ENCODE measurements at places on chromosomes 12 and 14.

- peak; percentile 75 for DNase-seq
Observed at GRCh38 chr14:65412856-65413738, 567 bp downstream of the FUT8 start.

- DNase-seq = no peak
Observed at GRCh38 chr14:98297567-98297966, 974.4 kb downstream of the BCL11B start.

- DNase-seq = peak; percentile 42
Observed at GRCh38 chr12:2291182-2291832, 238.5 kb downstream of the CACNA1C start.

DNA sequence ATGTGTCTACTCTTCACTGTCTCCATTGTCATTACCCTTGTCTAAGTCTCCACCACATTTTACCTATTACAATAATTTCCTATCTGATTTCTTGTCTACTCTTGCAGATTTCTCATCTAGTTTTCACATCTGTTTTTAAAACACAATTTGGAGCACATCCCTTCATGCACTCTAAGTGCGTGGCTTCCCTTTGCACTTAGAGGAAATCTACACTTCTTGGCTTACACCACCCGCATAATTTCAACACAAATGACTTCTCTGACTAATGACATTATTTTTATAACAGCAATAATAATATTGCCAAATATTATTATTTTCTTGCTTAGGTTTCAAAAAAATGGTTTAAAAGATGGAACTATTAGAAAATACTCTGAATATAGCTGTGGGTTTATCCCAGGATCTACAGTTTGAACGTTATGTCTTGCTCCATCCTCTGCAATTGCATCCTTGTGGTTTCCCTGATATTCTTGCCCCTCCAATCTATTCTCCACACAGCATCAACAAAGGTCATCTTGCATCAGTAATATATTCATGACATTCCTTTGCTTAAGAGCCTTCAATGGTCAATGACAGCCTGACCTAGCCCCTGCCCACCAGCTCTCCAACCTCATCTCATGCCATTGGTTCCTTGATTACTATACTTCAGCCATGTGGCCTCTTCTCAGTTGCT lies 153.7 kb downstream of the SLC25A21 start:
- DNase-seq = no peak

DNA sequence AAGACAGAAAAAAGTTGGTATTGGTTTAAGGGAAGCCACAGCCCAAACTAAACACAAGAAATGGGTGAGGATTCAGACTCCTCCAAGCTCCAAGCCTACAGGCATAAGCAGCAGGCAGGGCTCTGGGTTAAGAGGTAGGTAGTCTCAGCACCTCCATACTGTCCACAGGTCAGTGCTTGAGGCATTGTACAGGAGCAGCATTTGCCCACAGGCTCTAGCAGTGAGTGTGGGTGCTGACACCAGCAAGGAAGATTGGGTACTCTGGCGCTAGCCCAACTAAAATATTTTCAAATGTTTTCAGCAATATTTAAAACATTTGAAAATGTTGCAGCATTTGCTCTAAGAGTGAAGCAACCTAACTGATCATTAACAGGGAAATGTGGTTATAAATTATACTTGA lies 33.1 kb downstream of the FERMT2 start:
- DNase-seq = no peak

DNA sequence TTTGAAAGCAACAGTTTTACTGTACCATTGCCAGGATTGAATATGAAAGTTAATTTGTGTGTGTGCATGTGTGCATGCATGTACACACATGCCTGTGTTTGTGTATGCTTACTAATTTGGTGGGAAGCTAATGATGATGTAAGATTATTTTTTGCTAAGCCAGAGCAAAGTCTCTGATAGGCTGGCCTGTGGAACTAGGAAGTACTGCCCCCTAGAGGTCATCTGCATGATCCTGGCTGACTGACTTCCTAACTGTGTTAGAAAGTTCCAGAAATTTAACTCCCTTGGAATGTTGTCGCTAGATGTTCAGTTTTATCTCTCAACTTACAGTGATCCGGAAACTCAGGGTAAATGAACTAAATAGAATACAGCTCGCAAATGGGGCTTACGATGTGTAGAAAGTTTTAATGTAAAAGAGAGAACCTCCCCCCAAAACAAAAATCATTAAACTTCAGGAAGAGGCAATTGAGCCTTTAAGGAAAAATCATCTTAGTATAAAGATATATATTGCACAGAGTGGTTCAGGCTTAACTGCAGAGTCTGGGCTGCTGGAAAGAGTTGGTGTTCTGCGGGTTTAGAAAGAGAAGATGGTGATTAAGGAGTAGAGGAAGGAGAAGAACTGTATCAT lies 34.3 kb upstream of the SLC38A1 start:
- peak; percentile 48 for DNase-seq

GRCh38 chr12:116365606-116366455 lies 88.3 kb upstream of the MED13L start:
- no peak for DNase-seq

DNA sequence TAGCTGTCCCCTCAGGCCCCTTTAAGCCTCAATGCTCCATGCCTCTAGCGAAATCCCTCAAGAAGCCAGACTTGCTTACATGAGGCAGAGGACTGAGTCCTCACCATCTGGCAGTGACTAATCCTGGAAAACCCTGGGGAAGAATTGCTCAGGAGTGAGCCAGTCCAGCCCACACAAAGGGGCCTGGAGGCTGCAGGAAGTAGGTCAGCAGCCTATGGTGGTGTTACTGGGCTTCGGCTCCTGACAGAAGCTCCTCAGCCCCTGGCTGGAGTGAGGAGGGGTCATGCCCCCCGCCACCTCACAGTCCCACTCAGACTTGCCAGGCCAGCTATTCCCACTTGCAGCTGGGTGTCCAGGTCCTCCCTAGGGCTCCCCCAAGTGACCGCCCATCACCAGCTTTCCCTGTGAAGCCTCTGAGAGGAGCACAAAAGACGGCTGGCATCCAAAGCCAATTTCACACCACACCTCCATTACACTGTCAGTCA lies 250.5 kb downstream of the DPF3 start:
- DNase-seq = no peak

GRCh38 chr14:71454513-71455332 lies 477.5 kb upstream of the RGS6 start:
- no peak for DNase-seq

DNA sequence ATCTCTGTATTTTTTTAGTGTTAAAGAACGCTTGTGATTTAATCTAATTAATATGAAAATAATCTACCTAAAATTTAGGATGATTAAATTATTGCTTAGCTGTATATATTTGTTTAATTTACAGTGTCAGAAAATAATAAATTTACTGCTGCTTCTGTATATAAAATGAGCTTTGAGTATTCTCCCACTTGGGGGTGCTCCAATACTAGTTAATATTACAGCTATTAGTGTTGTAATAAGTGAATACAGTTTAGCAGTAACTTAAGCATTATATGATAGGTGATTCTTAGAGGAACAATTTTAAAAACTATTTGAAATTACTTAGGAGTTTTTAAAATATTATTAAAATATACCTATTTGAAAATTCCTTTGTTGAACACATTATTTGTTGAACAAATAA lies 62.2 kb downstream of the PAPOLA start:
- no peak for DNase-seq

- peak; percentile 70 for DNase-seq
Observed at GRCh38 chr14:20697273-20698017, 8.9 kb downstream of the ANG start.

- no peak for DNase-seq
Observed at GRCh38 chr12:108349278-108349688, 10.2 kb upstream of the CMKLR1 start.

- no peak for DNase-seq
Observed at GRCh38 chr12:90858252-90858651, 96.7 kb downstream of the CCER1 start.

GRCh38 chr14:102899516-102899900 lies 23.0 kb upstream of the AMN start:
- DNase-seq = no peak

- DNase-seq = no peak
Observed at GRCh38 chr14:103696466-103697071, 18.7 kb downstream of the XRCC3 start.

Measured in stimulated activated CD4-positive, alpha-beta T cell treated with anti-CD3 and anti-CD28 coated beads, Interleukin-15, amount 100 ng/mL, for 24 hours (primary cell).